ENCODE measurements at places on chromosomes 5 and 9.

DNA sequence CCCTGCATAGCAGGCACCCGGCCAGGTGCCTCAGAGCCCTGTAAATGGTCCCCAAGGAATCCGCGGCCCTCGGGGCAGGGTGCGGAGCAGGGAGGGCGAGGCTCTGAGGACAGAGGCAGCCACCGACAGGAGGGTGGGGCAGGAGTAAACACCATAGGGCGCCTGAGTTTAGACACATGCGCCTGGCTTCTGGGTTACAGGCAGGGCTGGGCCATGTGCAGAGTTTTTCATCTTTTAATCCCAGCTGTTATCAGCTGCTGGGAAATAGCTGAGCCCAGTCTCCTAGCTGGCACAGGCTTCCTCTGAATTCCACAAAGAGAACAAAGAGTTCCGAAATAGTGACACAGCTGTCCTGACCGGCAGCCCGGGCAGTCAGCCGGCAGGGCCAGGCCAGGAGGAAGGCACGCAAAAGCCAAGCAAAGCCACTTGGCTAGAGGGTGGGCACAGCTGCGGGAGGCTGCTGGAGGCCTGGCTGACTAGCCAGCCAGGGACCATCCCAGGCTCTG is 98.9 kb upstream of the PHYKPL start:
- peak; percentile 17 for DNase-seq

GRCh38 chr5:137228816-137229215 is 270.3 kb downstream of the SPOCK1 start:
- DNase-seq, result no peak

GRCh38 chr9:86217076-86217755 is 42.2 kb downstream of the C9orf153 start:
- DNase-seq, result no peak

- DNase-seq, result no peak
Observed at GRCh38 chr9:135693265-135693664, 6.0 kb downstream of the SOHLH1 start.

- peak; percentile 72 for DNase-seq
Observed at GRCh38 chr9:128689820-128690683, 1.0 kb downstream of the SET start.

All from hematopoietic multipotent progenitor cell treated with erythropoietin and hydrocortisone succinate and interleukin-3 and kit ligand, for 6 days (in vitro differentiated cells).